ENCODE measurements at places on chromosomes 12 and 14.

DNA sequence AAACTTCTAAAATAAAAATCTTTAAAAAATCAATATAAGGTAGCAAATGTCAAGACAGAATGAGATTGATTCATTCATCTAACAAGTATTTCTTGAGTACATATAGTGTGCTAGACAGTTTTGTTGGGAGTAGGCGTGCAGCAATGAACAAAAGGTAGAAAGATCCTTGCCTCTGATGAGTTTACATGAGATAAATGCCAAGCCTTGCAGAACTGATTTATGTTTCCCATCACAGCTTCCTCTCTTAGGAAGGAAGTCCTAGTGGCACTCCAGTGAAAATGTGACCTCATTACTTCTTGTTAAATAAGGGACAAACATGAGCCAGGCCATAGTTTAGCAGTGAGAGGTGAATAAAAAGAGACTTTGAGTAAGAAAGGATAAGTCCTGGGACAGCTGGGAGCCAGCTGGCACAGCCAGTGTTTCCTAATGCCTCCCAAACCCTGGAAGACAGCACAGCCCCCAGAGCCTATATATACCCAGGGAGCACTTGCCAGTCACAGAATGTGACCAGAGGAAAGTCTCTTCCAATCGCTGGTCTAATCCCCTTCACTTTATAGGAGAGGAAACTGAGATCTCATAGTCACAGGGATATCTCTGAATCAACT, 4.7 kb upstream of the COCH start:
- no peak for DNase-seq

DNA sequence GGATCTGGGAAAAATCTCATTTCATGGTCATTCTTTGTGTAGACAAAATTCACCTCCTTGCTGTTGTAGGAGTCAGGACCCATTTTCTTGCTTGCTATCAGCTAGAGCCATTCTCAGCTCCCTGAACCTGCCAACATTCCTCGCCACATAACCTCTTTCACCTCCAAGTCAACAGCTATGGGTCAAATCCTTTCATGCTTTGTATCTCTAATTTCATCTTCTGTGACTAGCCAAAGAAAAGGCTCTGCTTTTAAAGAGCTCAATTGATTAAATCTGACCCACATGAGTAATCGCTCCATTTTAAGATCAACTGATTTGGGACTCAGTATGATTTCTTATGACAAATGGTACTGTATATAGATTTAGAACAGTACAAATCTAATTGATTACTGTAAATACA, 89.2 kb upstream of the FOXG1 start:
- DNase-seq: no peak

GRCh38 chr12:29149691-29150281, 708 bp downstream of the FAR2 start:
- DNase-seq: no peak

DNA sequence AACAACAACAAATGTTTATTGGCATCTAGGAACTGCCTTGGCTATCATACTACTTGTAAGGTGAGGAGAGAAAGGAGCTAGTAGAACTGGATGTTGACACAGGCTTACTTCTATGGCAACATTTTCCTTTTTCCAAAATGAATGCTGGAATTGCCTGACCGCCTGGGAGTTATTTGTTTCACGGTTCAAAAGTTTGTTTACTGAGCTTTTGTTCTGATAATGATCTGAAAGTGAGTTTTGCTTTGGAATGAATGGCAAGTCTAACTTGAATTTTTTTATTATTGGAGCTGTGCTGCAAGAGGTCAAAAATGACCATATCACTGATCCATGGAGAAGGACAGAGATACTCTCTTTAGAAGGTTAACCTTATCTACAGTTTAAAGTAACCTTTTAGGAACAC, 183.5 kb upstream of the CAND1 start:
- DNase-seq: no peak

DNA sequence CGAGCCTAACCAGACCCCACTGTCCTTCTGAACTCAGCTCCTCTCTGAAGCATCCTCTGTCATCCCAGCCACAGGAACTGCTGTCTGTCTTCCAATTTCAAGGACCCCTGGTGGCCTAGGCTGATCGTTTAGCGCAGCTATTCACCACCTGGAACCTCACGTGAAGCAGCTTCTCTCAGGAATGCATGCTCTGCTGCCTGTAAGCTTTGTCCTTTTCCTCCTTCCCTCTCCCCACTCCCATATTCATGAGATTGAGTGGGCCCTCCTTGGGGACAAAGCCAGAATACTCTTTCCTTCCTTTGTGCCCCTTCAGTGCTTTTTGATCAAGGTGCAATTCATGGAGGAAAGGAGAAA, 17.2 kb downstream of the DPF3 start:
- DNase-seq: no peak

DNA sequence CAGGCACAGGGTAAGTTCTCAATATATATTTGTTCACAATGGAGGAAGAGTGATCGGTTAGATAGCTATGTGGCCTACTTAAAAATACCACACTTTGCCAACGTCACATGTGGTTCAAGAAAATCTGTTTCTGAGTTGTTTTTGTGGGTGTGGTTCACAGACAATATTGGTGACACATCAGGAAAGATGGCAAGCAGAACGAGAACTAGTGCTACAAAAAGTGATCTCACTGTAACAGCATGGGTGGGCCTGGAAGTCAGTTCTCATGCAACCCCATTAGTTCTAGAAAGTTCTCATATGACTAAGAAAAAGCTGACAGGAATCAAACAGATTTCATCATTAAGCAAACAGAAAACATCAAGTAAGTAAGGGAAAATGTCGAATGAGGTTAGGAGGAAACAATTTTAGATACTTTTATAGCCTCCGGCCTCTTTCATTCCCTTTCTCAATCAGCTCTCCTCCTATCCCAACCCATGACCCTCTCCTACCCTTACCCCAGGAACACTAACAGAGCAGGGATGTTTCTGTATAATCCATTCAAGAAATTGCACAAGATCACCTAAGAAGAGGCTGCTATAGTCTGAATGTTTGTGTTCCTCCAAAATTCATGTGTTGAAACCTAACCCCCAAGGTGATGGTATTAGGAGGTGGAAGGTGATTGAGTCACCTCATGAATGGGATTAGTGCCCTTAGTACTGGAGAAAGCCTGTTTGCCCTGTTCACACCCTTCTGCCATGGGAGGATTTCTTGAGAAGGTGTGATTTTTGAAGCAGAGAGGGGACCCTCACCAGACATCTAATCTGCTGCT, 15.5 kb upstream of the NTN4 start:
- DNase-seq: no peak

- DNase-seq: no peak
Measured at GRCh38 chr12:108720757-108721514, 10.4 kb downstream of the CORO1C start.

DNA sequence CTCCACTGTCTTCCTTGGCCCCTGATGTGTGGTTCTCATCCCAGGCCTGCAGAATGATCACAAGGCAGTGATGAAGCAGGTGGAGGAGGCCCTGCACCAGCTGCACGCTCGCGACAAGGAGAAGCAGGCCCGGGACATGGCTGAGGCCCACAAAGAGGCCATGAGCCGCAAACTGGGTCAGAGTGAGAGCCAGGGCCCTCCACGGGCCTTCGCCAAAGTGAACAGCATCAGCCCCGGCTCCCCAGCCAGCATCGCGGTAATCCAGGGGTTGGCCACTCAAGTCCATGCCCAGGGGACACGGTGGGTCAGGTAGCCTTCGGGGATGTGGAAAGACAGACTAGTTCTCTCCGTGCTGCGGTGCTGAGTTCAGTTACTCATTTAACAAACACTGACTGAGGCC, 11.0 kb downstream of the PSMD9 start:
- no peak for DNase-seq

GRCh38 chr12:86950043-86950442, 693.9 kb upstream of the MGAT4C start:
- no peak for DNase-seq

DNA sequence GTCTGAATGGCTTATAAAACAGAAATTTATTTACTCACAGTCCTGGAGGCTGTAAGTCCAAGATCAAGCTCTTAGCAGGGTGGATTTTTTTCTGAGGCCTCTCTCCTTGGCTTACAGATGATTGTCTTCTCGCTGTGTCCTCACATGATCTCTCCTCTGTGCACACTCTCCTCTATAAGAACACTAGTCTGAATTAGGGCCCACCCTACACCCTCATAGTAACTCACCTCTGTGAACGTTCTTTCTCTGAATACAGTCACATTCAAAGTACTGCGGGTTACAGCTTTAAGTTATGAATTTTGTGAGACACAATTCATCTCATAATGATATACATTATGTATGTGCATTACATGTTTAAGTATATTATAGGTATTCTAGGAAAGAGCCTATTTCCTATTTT, 135.7 kb upstream of the ATXN7L3B start:
- no peak for DNase-seq

DNA sequence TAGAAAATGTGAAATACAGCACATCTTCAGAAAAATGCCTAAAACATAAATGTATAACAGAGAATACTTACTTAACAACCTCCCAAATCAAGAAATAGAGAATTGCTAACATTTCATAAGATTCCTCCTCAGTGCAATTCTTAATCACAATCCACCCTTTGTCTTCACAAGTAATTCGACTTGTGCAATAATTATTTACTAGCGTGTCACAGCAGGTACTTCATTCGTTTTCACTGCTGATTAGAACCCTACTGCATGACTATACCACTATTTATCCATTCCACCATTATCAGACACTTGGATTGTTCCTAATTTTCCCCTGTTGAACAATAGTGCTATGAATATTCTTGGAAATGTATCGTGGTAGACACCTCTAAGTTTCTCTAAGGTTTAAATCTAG, 64.9 kb upstream of the BBS10 start:
- DNase-seq: no peak

GRCh38 chr14:75044322-75044721, 6.9 kb downstream of the MLH3 start:
- no peak for DNase-seq

DNA sequence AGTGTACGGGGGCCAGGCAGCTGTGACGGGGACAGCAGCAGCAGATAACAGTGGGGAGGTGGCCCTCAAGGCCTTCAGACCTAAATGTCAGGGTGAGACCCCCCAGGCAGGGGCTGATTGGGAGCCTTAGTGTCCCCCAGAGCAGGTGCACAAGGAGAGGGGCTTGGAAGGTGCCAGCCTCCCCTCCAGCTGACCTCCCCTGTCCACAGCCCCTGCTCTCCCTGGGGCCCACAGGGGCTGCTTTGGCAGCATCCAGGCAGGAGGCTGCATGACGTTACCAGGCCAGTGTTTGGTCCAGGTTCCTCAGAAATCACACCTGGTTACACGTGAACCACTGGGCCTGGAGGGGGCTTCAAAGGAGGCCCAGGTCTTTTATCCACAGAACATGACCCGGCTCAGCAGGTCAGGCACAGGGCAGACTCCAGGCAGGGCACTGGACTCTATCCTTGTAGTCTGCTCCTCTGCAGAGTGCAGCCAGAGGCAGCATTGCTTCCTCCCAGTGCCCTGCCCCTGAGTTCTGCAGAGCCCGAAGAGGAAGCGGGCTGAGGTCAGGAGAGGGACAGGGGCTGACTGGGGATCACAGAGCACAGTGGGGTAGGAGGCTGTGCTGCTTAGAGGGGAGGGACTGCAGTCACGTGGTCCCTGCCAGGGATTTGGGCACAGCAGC, 2.6 kb upstream of the TRMT61A start:
- DNase-seq: no peak

DNA sequence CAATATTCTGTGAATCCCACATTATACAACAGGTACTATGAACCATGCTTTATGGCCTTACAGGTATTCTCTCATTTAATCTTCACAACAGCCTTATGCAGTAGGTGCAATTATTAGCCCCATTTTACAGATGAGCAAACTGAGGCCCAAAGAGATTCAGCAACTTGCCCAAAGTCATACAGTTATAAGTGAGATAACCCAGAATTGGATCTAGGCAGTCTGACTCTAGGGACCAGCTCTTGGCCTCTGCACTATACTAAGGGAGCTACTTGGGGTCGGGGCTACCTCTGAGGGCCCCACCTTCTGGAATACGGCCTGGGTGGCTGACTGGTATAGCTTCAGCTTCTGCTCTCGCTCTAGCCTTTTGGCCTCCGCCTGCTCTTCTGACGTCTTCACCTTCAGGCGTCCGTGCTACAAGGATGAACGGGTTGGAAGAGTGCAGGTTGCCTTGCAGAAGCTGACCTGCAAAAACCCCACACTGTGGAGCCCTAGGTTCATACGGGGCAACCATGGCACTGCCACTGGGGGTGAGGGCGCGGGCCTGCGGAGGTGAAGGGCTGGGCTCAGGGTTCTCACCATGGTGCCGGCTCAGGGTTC, 762 bp downstream of the RABGGTA start:
- DNase-seq: no peak

- no peak for DNase-seq
Measured at GRCh38 chr14:58738189-58738836, 100.6 kb downstream of the DACT1 start.

DNA sequence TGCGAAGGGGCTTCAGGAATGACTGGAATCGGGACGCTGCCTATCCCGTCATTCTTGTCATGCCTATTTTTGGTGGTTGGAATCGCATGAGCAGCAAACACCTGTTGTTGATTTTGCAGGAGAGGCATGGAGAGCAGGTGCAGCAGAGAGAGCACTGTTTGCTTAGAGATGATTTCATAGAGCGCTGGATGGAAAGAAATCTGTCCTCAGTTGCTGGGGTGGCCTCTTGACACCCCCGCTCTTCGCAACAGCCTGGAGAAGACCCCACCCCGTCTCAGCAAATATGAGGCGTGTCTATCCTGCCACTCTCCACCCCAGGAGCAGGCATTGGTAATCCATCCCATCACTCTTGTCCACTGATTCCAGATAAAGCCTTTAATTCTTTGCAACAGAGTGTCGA, 19.3 kb upstream of the NCOR2 start:
- DNase-seq: no peak

- no peak for DNase-seq
Measured at GRCh38 chr12:95701722-95702418, 88.7 kb downstream of the NTN4 start.

- no peak for DNase-seq
Measured at GRCh38 chr14:45212231-45212630, 40.8 kb downstream of the MIS18BP1 start.

DNA sequence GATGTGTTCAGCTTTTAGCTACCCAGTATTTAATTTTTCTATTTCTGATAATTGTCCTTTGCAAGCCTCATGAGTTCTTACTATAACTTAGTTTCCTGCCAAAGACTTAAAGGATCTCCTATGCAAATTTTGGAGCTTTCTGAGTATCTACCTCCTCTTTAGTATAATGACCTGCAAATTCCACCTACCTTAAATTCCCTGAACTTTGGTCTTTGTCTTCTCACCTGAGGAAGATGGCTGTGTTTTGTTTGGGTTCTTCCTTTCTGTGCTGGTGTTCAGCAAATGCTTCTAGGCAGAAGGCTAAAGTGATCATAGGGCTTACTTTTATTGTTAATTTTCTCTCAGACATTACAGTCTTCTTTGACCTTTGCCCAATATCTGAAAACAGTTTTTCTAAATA, 142.8 kb downstream of the FUT8 start:
- DNase-seq: no peak

- DNase-seq: no peak
Measured at GRCh38 chr12:6068227-6068626, 56.2 kb downstream of the VWF start.

All from stimulated activated CD8-positive, alpha-beta memory T cell treated with anti-CD3 and anti-CD28 coated beads, Interleukin-15, amount 100 ng/mL, for 24 hours (primary cell).